Posterior cingulate gyrus (tissue), 11 donors: ENCODE measurements at places on chromosomes 6 and 20.
A peak's percentile ranks its signal among the peaks of the same experiment; 100 is the strongest.

DNA sequence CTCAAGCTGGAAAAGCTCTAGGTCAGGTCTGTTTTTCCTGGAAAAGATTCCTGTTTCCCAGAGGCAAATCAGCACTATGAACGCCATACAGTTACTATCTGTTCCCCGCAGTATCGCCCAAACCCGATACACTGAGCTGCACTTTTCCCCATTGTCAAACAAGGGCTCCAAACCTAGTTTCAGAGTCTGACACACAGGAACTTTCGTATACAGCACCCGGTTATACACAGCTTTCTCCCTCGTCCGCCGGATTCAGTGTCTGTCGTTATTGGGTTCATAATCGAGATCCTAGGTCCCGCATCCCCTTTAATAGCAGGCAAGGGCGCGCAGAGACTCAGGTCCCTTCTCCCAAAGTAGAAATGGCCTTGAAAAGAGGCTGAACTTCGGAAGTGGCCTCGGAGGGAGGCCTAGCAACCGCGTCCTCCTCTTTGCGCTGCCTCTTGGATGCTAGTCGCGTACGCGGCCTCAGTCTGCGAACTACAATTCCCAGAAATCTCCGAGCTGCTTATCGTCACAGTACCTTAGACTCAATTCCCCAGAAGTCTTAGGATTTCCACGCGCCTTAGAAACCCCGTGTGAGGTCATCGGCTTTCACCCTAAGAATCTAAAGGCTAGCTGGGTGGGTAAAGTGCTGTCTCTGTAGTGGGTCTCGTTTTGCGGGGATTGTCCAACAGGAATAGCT, 34.2 kb downstream of the ZNF391 start:
- no peak for DNase-seq

DNA sequence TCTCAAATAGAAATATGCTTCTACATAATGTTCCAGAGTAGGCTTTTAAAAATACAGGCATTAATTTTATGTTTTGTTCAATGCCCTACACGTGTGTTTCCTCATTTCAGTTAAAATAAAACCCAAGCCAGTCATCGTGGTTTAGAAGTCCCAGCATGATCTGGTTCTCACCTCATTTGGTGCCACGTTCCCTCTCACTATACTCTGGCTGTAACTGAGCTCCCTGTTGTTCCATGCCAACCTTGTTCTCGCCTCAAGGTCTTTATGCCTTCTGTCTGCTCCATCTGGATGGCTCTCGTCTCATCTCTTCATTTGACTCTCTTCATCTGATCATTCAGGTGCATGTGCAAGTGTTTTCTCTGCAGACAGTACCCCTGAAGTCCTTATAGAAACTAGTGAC, 32.6 kb downstream of the HDGFL1 start:
- no peak for DNase-seq

GRCh38 chr6:168674595-168674994, 233.6 kb downstream of the SMOC2 start:
- no peak for DNase-seq

- DNase-seq: peak; percentile 59
Observed at GRCh38 chr6:168388641-168389633, 52.0 kb upstream of the SMOC2 start.

DNA sequence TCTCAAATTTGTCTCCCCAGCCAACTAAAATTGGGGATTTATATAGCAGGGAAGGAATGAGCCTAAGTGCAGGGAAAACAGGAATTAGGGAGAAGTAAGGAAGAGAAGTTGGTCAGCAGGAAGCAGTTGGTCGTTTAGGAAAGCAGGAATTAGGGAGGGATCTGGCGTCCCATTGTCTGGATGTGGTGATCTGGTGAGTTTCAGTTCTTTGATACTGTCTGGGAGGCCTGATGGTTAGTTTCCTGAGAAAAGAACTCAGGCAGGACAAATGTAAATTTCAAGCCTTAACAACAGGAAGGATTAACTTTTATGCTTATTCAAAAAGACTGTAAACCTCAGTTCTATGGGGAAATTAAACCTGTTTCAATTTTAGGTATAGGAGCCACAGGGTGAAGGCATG, 116.2 kb upstream of the PRL start:
- DNase-seq: no peak

DNA sequence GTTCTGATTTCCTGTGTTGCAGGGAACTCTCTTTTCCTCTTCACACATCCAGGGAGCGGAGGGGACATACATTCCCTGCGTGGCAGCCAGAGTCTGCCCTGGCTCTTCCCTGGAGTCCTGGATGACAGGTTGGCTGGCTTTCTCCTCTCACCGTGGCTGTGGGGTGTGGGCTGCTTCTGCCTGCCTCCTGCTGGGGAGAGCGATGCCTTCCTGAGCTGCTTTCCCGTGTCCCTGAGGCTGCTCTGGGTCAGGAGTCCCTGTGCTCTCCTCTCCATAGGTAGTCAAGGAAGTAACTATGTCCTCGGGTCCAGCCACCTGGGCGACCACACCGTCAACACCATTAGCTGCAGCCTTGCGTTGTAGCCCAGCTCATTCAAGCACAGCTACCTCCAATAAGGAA, 451.7 kb downstream of the QKI start:
- DNase-seq: no peak

DNA sequence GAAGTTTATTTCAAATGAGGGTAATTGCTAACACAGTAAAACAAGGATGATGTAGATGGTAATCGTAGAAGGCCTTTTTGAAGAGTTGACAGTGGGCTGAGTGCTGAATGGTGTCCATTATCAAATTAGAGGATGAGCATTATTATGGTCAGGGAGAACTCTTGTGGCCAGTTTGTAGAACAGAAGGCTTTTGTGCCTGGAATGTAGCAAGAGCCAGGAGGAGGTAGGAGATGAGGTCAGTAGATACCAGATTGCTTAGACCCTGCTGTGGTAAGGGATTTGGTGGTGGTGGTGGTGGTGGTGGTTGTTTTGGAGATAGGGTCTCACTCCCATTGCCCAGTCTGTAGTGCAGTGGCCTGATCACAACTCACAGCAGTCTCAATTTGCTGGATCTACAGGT, 6.2 kb downstream of the CSE1L start:
- DNase-seq: no peak

DNA sequence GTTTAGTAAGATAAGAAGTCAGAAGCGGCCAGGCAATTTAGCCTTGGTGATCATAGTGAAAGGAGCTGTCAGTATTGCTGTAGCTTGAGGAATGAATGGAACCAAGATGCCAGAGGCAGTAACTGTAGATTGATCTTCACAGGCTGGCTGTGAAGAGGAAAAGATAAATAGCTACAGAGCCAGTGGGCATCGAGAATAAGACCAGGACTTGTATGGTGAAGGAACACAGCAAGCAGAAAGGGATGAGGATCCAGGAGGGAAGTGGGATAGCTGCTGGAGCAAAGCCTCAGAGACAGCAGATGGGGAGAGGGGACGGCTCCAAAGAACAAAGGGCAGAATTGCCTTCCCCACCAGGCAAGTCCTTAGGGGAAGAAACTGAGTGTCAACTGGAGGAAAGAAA, 294.4 kb upstream of the PLN start:
- no peak for DNase-seq

GRCh38 chr6:137754866-137755265, 112.2 kb upstream of the TNFAIP3 start:
- DNase-seq: no peak

DNA sequence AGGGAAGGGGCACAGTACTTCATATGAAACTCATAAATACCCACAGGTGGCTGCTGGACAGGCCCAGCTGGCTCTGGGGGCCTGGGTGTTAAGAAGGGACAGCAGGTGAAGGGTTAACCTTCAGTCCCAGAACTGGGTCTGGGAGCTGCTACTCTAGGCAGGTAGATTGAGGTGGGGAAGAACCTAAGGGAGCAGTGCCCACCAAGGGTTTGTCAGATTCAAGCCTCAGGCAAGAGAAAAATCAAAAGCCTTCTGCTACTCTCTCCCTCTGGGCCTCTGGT, 5.6 kb downstream of the RPL10A start:
- no peak for DNase-seq

DNA sequence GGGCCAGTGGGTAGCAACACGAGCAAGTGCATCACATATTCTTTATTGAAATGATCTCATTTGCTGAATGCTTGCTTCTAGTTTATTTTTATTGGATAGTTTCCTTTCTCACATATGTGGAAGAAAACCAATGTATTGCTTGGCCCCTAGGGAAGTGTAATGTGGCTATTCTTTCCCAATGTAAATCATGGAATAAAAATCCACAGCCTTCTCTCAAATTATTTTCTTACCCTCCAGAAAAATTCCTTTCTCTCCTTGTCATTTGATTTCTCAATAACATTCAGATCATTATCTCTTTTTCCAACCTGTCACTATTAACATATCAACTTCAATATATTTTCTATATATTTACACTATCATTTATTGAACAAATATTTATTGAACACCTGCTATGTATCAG, 51.9 kb upstream of the PTPRK start:
- DNase-seq: no peak

DNA sequence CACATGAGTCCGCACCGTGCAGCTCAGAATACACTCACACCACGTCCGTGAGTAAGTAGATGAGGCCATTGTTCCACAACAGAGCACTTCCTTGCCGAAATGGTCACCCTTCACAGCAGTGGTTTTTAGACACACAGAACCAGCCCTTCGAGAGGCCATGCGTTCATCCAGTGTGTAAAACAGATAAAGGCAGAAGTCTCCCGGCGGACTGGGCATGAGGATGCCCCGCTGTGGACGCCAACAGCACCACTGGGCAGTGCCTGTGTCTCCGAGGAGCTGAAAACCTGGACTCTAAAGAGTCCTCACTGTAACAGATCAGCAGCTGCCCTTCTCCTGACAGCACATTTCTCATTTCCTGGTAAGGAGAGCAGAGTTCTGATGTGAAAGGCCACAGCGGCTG, 75.2 kb downstream of the WDR27 start:
- DNase-seq: no peak

- DNase-seq: no peak
Observed at GRCh38 chr6:9933677-9934076, 481.2 kb downstream of the TFAP2A start.

DNA sequence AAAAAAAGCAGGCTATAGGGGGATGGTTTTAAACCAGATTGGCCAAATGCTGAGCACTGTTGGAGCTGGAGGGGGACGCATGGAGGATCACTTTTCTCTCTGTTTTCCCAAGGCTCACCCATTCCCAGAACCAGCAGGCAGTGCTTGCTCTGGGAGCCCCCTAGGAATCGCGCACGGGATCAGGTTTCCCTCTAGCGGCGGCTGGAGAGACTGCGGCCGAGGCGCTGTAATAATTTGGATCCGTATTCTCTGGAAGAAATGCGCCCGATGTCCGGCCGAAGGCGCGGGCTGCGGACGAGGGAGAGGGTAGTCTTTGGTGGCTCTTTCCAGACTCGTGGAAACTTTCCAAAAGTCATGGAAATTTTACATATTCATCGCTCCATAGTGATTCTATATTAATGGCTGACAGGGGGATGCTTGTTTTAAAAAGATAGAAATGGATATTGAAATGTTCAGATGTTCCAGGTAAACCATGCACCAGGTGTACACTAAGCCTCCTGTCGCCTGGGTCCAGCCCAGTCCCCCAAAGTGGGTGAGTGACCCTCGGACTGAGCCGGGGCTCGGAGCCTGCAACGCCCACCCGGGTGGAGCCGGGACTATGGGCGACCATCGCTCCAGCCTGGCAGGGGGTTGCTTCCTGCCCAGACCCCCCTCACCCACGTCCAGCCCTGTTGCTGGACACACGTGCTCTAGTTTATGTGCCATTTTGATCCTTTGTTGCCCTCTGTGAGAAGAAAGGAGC, 78.7 kb upstream of the PHACTR3 start:
- peak; percentile 79 for DNase-seq

DNA sequence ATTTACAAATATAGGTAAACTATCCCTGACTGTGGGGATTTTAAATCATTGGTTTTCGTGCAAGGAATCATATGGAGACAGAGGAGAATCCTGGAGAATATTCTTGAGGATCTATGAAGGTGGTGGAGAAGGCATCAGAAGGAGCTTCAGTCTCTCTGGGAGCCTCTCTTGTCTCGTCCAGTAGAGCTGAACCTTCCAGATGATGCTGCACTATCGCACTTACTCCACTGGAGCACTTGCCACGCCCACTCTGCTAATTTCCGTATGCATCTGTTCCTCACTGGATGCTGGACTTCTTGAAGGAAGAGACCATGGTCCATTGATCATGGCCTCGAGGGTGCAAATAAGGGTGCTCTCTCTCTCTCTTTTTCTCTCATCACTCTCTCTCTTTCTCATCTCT, 36.8 kb downstream of the C6orf118 start:
- no peak for DNase-seq

DNA sequence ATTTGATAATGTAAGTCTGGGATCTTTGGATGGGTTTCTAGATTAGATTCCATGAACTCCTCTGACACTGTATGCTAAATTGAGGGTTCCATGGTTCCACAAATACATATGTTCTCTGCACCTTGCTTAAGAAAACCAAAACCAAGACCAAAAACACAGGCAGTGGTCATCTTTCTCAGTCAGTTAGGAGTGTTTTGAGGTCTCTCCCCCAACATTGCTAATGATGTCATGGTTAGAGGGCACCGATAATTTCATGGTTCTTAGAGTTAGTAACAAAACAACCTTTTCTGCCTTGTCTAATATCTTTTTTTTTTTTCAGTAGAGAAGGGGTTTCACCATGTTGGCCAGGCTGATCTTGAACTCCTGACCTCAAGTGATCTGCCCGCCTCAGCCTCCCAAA, 44.5 kb downstream of the ARID1B start:
- no peak for DNase-seq

DNA sequence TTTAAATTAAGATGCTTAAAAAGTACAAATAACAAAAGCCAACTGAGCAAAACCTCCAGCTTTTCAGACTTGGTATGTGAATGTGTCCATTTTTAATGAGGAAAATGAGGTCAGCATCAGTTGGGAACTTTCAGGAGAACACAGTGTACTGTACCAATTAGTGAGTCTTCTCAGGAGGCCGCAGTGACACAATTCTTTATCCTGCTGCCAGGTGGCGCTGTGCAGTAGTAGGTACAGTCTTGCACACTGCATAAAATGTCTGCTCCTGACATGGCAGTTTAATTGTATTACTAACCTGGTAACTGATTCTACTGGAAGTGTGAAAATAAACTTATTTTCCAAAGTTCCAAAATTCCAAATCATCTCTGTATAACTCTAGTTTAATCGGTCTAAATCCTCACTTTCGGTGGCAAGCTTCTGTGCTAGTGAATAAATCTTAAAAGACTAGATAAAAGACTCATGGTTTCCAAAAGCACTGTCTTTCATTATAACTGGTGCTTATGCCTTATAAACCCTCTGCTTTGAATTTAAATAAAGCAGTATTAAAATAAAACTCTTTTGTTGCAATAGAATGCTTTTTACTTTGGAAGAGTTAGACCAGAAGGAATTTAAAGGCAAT, 214.8 kb upstream of the MMS22L start:
- peak; percentile 88 for DNase-seq

DNA sequence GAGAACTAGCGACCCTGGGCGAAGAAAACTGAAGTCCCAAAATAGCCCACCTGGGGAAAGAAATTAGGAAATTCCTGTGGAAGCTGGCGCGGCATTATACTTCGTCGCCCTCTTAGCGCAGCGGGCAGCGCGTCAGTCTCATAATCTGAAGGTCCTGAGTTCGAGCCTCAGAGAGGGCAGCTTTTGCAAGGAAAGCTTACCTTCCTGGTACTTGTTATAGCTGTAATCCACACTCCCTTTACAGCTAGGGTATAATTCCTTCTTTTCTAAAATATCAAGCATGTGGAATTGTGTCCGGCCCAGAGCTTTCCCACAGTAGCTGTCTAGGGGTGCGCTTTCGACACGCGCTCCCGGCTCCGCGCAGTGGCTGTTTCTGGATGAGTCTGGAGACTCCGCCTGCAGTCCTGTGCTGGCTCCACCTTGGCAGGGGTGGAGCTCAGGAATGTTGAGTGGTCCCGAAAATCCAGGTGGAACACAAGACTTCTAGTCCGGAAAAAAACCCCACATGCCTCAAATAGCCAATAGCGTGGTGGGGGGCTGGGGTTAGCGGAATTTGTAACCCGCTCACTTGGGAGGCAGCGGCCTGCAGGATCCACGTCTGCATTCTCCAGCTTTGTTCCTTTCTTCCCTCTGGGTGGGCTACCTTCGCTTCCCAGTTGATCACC, 83.7 kb upstream of the ZNF322 start:
- DNase-seq: no peak
